ENCODE measurements at places on chromosomes 2 and 18.

GRCh38 chr18:44651478-44651877 lies 29.2 kb upstream of the SETBP1 start:
- no peak for DNase-seq

DNA sequence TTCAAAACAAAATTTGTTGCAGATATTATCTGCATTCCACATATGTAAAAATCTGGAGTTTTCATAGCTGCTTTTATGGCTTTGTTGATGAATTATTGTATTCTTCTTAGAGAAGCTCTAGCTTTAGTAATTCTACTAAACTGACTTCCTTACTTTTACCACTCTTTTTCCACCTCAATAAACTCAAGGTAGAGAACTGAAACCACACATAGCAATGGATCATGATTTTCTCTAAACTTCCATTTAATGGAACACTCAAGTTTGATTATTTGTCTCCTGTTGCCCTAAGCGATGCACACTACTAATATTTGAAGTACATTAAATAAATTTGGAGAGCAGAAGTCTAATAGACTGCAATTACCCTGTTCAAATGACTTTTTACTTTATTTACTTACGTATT lies 192.0 kb downstream of the NBAS start:
- no peak for DNase-seq

DNA sequence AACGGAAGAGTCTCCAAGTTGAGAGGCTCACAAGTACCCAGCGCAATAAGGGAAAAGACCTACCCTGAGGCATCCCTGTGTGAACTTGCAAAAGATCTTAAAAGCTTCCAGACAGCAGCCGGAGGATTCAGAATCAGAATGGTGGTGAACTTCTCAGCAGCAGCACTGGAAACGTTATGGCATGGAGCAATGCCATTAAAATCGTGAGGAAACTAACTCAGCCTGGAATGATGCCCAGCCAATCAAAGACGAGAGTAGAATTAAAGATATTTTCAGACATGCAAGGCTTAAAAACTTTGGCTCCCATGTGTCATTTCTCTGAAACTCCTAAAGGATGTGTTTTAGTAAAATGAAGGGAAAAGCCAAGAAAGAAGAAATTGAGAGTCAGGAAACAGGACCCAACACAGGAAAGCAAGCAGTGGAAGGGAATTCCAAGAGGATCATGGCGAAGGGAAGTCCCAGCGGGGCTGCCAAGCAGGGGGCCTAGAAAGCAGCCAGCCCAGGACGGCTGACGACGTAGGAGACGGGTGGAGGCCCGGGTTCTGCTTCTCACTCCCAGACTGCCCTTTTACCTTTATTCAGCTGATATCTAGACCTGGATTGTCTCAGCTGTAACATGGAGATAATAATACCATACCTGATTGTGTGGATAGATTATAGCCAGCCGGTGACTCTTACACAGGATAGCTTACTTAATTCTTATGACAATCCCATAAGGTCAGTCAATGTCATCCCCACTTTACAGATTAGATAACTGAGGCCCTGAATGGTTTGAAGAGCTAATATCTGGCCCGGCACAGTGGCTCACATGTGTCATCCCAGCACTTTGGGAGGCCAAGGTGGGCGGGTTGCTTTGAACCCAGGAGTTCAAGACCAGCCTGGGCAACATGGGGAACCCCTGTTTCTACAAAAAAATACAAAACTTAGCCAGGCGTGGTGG lies 92.8 kb downstream of the ASAP2 start:
- no peak for DNase-seq

DNA sequence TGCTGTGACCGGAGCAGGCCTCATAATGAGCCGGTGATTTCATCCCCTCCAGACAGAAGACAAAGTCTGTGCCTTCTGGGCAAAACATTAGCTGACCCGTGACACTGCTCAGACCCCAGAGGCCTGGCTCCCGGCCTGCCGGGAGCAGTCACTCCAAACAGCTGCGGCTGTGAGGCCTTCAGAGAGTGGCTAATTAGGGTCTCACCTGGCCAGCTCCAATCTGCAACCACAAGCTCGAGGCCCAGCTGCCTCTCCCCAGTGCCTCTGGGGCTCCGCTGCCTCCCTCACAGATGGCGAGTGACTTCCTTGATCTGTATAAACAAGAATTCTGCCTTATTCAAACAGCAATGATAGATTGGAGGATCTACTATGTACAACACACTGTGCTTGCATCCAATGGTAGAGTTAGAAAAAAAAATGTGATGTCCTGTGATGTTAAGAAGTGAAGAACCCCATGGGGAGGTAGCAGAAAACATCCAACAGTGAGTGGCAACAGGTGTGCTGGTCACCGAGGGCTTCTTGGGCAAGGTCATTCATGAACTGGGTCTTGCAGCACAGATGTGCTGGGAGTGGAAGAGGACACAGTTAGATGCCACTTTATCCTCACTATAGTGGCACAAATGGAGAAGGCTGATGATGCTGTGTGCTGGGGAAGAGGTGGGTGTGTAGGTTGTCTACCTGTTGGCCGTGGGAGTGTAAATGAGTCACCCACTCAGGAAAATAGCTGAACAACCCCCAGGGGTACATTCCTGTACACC lies 98.2 kb upstream of the ASAP2 start:
- DNase-seq, result no peak

DNA sequence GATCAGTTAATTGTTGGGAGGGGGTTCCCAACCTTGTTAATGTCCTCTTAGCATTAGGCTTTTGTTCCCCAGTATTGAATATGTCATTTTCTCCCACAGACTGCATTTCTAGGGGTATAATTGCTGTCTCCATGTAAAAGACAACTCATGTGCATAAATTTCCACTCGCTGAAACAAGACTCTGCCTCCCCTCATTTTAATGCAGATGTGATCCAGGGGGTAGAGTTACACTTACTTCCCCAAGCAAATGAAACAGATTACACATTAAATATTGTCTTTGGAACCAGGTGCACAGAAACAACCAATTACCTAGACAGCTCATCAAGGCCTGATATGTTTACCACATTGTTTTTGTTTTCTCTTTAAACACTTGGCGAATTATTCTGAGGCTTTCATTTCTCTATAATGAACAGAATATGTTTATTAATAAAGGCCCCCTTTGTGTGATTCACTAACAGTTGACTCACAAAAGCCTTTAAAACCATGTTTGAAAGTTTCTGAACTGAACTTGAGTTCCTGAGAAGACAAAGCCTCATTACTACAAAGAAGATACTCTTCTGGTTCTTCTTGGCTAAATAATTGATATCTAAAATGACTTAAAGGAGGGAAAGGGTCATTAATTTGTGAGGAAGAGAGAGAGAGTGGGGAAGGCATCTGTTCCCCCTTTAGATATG lies 15.0 kb upstream of the ACVR1 start:
- DNase-seq, result no peak

DNA sequence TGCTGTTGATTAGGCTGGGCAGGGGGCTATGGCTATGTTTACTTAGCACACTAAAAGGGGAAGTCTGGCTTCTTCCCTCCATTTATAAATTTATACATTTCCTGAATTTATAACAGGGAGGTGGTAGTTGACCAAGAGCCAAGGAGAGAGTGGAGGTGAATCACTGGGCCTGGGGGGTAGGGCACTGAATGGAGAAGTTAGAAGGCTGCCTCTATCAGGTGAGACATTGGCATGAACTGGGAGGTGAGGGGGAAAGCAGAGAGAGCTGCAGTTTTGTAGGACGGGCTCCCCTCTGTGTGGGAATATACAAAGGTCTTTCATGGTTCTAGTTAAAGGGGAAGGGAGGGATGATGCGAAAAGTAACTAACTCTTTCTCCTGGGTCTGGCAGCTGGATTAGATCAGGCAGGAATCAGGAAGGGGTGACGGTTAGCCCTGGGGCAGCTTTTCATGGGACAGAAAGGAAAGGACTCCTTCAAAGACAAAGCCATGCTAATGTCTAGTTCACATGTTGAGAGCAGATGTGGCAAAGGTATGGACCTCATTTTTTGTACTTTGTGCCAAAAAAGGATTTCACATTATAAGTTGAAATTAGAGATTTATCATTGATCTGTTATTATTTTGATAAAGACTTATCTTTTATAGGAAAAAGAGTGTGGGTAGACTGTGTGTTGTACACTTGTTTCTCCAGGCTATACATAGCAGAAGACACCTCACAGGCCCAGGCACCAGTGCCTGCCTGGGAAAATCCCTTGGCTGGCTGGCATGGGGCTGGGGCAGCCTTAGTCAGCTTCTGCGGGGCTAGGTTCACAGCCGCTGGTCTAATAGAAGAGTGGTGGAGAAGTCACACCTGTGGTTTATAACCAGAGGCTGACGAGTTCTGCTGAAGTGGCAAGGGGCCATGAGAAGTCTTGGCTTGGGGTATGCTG lies 158.7 kb downstream of the CLIP4 start:
- no peak for DNase-seq

DNA sequence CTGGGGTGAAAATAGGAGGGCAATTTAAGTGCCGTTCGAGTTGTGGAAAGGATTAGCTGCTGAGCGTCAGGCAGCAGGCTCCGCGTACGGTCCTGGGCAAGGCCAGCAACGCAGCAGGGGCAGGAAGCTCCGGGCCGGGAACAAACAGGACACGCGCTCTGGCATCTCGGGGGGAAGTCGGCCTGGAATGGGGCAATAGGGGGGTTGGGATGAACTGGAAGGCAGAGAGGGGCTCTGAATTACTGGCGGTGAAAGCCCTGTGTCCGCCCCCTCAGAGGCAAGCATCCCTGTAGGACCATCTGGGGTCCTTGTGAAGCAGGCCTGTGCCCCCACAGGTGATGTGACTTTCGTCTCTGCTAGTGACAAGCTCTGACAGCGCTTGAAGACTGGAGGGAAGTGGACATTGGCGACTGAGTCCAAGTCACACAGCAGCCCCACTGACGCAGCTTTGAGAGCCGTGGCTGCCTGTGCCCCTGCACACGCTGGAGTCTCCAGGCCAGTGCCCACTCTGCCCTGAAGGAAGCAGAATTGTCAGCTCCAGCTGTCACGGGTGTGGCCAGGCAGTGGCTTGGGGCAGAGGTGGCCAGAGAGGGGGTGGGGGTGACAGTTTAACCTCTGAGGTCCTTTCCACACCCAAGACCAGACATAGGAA lies 22.3 kb downstream of the GPR35 start:
- DNase-seq, result peak; percentile 22

DNA sequence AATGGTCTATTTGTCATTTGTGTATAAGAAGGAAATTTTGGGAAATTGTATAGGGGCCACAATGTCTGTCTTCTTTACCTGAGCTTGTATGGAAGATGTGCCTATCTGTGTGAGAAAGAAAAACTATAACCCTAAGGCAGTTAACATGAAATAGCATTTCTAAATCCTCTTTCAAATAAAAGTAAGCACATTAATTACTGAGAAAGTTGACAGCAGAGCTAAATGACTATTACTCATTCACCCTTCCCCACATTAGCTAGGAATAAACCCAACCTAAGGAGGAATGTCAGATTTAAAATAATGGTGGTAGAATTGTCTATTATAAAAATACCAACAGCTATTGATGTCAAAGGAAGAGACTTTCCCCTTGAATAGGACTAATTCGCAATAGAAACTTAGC lies 56.2 kb downstream of the SLC38A11 start:
- DNase-seq, result no peak

- no peak for DNase-seq
These were observed 999.9 kb downstream of the TSN start for GRCh38 chr2:122755281-122755780.

DNA sequence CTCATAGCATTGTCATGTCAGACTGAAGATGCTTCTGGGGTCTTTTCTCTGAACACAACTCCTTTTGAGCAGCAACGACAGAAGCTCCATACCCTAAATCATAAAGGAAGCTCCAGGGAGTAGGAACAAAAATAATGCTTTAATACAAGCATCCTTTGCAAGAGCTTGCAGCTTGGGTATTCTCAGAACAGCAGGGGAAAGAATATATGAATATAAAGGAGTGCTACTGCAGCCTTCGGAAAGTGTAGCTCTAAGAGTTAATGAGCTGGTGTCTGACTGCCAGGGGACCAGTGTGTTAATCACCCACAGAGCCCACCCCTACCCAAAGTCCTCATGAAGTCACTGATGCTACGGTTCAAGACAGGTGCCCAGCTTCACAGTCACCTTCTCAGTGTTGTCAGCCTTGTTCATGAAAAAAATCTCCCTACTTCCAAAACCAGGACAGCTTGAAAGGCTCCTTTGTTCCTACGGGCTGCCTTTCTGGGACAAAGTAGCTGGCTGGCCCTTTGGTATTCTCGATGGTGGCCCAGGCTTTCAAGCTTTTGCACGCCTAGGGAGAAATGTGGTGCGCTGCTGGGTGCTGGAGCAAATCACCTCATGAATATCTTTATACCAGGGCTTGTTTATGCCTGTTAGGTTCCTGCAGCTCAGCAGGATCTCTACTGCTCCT lies 259.7 kb downstream of the CMPK2 start:
- no peak for DNase-seq

DNA sequence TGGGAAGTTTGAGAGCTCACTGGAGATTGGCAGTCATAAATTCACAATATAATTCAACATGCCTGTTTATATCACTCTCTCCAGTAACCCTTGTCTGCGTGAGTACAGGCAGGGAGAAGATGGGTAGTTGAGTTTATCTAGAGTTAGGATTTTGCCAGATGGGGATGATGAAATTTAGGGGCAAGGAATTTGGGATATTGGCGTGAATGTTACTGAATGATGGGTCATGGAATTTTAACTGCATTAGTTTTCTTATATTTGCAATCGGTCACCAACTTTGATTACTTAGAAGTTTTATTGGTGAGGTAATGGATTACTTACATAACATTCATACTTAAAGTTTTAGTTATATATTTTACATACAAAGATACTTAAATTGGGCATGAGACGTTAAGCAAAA lies 35.1 kb downstream of the SANBR start:
- no peak for DNase-seq

- no peak for DNase-seq
These were observed 105.1 kb downstream of the TPO start for GRCh38 chr2:1518331-1518803.

GRCh38 chr18:36058674-36059073 lies 8.7 kb downstream of the RPRD1A start:
- DNase-seq, result no peak

DNA sequence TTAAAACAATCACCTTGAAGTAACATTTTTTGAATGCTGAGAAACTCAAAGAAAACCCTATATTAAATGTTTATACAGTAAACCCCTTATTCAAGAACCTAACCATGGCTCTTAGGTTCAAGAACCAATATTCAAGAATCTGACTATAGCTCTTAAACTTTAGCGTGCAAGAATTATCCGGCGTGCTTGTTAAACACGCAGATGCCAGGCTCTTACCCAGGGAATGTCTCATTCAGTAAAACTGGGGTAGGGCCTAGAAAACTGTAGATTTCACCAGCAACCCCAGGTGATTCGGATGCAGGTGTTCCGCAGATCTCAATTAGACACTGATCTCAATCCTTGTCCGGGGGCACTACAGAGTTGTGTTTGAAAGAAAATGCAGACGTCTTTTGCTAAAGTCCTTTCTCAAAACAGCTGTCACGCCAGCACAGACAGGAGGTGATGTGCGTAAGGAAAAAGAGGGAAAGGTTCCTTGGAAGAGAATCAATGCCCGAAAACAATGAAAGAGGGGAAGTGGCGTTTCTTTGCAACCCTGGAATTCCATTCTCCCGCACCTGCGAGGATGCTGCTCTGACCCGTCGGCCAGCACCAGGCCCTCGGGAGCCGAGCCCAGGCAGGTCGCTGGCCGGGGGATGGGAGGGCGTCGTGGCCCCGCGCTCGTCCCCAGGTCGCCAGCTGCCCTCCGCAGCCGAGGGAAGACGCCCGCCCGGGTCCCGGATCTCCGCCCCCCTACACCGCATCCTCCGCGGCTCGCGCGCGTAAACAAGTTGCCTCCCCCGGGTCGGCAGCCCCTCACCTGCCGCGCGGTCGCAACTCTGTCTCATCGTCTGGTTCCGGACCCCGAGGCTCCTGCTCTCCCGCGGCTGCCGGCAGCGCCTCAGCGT lies 851 bp downstream of the EIF2AK3 start:
- peak; percentile 69 for DNase-seq
